ENCODE measurements at places on chromosomes 5 and 9. TPM values are rescaled to one million over a fixed set of nuclear protein-coding genes. Genes with fewer than 3 reads are reported as not detected.
A peak's percentile ranks its signal among the peaks of the same experiment; 100 is the strongest.

CDO1 gene
- 22.9 TPM for polyA plus RNA-seq

JAK2 gene
- 17.2 TPM for polyA plus RNA-seq

GRCh38 chr5:99386406-99387077 is 457.7 kb upstream of the CHD1 start:
- DNase-seq = no peak

GRCh38 chr5:100595152-100595811 is 60.1 kb downstream of the FAM174A start:
- DNase-seq = no peak

GRCh38 chr9:90724880-90725279 is 76.7 kb upstream of the SYK start:
- no peak for DNase-seq

DNA sequence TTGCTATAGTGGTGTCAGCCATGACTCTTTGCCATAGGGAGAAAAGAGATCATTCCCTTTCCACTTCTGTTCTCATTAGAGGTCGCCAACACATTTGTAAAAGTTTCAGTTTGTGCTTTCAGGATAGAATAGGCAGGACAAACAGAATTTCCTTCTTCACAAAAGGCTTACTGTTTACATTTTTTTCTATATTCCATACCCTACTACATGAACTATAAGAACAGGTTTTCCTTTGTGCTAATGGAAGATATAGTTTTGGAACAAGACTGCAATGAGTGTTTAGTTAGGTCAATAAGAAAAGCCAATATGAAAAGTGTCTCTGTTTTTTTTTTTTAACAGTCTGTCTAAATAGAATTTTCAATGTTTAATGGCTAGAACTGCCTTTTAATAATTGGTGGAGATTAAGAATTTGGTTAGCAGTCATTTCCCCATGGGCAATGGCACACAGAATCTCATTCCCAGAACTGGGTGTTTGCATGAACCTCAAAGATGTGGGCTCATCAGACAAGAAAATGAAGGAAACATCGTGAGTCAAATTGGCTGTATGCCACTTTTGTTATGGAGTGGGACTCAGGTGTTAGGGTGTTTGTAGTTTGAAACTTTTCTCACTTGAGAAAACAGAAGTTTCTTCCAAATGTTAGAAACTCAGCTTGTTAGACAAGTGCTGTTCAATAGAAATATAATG is 75.2 kb upstream of the PRLR start:
- DNase-seq = no peak

DNA sequence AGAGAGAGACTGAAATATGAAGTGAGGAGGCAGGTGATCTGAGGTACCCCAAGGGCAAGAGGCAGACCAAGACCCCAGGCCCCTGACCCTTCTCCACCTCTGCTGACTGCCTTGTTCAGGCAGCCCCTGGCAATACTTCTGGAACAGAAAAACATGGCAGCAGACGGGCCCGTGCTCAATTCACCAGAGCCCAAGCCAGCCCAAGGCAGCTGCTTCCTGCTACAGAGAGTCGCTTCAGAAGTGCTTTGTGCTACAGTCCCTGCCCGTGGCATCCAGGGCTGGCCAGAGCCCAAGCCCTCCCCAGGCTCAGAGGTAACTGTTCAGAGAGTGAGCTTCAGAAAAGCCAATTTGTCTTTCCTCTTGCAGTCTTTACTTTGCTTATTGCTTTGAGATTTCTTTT is 151.4 kb upstream of the FSTL4 start:
- no peak for DNase-seq

DNA sequence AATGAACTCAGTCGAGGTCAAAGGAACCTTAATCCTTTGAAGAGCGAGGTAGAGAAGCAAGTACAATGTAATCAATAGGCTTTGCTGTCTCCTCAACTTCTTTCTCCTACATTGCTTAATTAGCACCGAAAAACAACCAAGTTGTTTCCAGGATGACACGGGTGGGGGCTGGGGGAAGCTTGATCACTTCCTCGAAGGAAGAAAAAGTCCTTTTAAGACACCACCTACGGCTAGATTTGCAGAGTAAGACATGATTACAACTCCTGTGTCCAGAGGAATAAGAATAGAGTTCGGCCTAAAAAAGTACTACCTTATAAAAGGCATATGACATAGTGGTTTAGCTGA is 811 bp upstream of the ARRDC3 start:
- peak; percentile 59 for DNase-seq

HNRNPK gene
- polyA plus RNA-seq = 1,020 TPM

GRCh38 chr5:8580298-8580697 is 711.4 kb downstream of the MTRR start:
- no peak for DNase-seq

DNA sequence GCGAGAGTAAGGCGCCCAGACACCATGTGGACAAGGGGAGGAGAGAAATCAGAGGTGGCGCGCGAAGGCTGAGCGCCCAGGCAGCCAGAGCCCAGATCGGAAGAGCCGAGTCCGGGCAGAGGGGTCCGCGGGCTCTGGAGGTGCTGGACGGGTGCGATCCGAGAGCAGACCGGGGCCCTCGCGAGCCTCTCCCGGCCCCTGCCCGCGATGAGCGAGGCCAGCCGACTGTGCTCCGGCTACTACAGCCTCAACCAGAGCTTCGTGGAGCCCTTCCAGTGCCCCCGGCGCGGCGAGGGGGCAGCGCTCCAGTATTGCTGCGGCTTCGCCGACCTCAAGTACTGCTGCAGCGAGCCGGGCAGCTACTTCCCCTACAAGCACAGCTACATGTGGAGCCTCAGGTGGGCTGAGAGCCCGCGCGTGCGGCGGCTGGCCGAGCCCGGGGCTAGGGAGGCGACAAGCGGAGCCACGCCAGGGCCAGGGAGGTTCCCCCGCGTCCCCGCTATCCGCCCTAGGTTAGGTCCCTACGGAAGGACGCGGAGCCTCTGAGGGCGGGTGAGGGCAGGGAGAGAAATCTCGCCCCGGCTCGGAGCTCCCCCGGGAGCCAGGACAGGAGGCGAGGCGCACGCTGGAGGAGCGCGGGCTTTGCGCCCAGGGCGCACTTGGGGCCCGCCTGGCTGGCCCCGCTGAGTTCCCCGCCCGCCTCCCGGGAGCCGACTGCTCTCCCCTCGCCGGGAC is at the start of gene SHISAL2B:
Gene SHISAL2B, plus strand, starts transcription at position 87 of the 735 bp plus-strand sequence. Its CDS starts 121 bp downstream, at position 208.
- DNase-seq = peak; percentile 22

- no peak for DNase-seq
Observed at GRCh38 chr9:92385477-92385876, 18.9 kb downstream of the OGN start.

DNA sequence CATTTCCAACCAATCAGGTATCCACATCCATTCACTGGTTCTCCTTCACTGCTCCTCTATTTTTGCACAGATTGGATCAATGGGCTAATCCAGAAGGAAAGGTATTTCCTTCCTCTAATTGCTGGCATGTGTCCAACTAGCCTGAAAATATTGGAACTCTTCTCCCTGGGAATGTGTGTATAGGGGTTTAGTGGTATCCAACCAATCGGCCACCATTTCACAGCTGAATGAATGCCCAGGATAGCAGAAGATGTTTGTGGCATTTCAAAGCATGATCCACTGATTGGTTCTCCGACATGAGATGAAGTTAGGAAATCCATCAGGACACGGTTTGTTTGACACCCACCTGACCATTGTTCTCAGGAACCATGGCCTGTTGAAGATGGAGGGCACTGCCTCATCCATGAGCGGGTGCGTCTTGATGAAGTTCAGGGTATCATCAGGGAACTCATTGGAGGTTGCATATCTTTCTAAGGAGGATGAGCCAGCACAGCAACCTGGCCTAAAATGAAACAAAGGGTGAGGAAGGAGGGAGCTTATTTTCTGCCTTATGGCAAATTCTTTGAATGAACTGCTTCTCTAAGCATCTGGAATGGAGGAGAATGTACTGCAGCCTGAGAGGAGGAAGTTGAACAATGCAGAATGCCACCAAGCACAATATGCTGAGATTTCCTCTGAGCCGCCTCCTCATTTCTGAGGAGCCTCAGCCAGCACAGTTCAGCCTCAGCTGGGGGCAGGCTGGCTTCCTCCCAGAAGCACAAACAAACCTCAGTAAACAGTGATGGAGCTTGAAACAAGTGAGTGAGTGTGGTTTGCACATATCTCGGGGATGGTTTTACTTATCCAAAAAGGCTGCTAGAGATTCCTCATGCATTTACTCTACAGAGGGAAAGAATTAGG is 94.6 kb downstream of the SEMA6A start:
- no peak for DNase-seq

TNC gene
- polyA plus RNA-seq = 323 TPM

DNA sequence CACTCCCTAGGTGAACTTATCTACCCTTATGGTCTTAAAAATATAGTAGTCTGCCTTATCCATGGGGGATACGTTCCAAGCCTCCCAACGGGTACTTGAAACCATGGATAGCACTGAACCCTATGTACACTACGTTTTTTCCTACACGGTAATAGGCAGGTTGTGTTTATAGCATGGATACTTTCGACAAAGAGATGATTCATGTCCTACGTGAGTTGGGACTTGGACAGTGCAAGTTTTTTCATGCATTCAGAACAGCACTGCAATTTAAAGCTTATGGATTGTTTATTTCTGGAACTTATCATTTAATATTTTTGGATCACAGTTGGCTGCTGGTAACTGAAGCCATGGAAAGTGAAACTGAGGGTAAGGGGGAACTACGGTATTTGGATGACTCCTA is 88.1 kb downstream of the CNTLN start:
- DNase-seq = no peak

GRCh38 chr5:105054406-105054805 is 1491.8 kb upstream of the NUDT12 start:
- no peak for DNase-seq

GRCh38 chr9:117153021-117153420 is 261.8 kb downstream of the ASTN2 start:
- DNase-seq = no peak

GRCh38 chr5:94025788-94026473 is 284.5 kb upstream of the POU5F2 start:
- DNase-seq = no peak

DNA sequence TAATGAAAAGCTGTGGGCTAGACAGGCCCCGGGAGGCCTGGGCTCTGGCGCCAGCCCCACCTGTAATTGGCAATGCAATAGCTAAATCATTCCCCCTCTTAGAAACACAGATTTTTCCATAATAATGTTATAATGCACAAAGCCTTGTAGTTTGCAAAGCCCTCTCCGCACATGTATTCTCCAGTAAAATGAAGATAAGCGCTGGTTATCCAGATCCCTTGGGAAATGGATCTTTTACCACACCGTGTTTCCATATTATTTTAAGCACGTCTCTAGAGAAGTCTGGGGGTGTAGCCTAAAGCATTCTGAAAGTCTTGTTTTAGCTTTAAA is 1.1 kb upstream of the APBA1 start:
- DNase-seq = no peak

DNA sequence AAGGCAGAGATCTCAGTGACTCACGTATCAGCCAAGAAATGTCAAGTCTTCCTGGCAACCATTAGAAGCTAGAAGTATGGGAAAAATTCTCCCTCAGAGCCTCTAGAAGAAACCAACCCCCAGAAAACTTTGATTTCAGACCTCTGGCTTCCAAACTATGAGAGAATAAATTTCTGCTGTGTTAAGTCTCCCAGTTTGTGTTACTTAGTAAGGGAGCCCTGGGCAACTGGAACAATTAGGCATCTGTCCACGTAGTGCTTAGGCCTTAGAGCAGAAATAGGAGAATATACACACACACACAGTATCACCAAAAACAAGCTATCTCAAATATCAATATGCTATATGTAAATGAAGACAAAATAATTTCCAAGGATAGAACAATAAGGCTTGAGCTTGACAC is 894.8 kb upstream of the CDH10 start:
- DNase-seq = no peak

PCDHA10 gene
- polyA plus RNA-seq = 0.62 TPM

DBN1 gene
- 175 TPM for polyA plus RNA-seq

DNA sequence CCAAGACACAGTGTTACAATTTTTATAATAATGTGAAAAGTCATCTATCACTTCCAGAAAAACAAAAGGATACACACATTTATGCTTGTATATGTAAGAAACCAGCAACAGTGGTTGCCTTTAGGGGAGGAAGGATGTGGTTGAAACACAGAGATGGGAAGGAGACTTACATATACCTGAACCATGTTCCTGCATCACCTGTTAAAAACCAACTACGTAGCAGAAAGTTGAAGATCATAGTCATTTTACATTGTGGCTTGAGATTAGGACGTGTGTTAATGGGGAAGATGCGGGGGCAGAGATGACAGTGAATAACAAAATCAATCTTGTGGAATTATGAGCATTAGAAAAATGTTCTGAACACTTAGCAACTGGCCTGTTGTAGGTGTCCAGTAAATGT is 307.3 kb downstream of the MLLT3 start:
- no peak for DNase-seq

DNA sequence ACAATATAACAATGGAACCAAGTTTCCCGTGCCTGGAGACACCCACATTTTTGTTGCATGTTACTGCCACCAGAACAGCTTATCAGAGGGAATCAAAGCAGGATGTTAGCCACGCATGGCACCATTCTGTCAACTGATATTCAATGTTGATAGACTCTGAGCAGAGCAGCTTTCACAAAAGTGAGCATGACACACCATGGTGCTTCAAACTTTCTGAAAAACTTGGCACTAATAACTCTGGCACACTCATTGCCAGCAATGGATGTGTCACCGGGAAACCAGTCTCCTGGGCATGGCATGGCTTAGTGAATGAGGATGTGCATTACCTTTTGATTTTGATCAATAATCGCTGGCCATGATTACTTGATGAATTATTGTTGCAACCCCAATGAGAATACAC is 19.7 kb downstream of the NIPSNAP3B start:
- no peak for DNase-seq

GRCh38 chr9:37197158-37198038 is 77.0 kb downstream of the ZCCHC7 start:
- DNase-seq = no peak

DDX4 gene
- 0.12 TPM for polyA plus RNA-seq

GRCh38 chr9:123049589-123050222 is 16.2 kb downstream of the GPR21 start:
- DNase-seq = no peak

All from left kidney (tissue), 8 donors.